Activated CD4-positive, alpha-beta T cell treated with anti-CD3 and anti-CD28 coated beads, Interleukin-2, Interleukin-4, amounts not matched to agents 100 ng/mL and 50 ng/mL, durations not matched to agents 16 hours and 8 hours (primary cell): ENCODE measurements at places on chromosomes 13 and 19.

DNA sequence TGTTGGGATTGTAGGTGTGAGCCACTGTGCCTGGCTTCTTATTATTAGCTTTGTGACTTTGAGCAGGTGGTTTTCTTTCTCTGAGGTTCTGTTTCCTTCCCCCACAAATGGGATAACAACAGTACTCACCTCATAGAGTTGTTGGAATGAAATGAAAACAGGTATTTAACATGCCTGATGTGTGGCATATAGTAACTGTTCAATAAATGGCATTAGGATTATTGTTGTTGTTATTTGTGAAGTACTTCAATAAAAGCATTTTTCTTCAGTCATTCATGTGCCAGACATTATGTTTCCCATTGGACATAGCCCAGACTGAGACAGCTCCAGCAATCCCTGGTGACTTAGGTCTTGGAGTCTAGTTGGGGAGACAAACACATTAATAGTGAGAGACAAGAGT is 1.5 kb downstream of the MEGF8 start:
- no peak for DNase-seq

- DNase-seq: no peak
These were observed 6.0 kb upstream of the KXD1 start for GRCh38 chr19:18551631-18552030.

GRCh38 chr19:44718441-44719261 is 19.7 kb downstream of the CEACAM16 start:
- no peak for DNase-seq

GRCh38 chr13:37490176-37490779 is 108.3 kb downstream of the POSTN start:
- DNase-seq: no peak

- no peak for DNase-seq
These were observed 2.6 kb downstream of the GRIK5 start for GRCh38 chr19:42067315-42067888.

- DNase-seq: no peak
These were observed 193.7 kb downstream of the ZNF737 start for GRCh38 chr19:20371911-20372310.

GRCh38 chr19:16795731-16796130 is 33.5 kb upstream of the SIN3B start:
- DNase-seq: no peak

DNA sequence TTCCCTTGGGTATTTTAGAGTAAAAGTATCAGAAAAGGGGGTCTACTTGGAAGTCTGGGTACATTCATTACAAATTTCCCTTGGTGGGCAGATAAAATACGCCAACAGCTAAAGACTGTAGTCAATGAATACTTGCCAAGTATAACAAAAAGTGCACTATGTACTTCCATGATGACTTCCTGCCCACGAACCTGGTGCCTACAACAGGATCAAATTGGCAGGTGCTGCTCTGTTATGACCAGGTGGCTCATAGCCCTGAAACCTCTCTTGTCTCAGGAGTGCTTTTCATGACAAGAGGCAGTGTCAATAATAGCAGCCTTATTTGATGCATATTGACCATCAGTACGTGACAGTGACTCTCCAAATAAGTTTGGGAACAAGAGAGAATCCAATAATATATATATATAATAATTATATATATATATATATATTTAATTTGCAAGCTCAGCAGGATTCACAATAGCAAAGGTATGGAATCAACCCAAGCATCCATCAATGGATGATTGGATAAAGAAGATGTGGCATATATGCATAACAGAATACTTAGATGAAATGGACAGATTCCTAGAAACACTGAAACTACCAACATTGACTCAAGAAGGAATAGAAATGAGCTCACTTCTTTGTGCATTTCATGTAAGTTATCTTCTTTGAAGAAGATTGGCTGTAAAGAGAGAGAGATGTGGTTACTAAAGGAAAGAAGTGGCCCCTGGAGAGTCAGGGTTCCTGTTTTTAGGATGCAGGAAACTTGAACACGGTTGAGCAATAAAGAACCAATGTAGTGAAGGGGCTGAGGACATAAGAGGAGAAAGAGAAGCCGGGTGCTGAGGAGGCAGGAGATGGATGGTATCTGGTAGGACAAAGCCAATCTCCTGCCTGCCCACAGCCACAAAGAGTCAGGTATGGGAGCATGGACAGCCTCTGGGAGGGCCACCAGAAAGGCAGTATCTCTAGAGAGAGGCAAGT is 52.0 kb upstream of the GTF2F2 start:
- no peak for DNase-seq

GRCh38 chr19:7505682-7506384 is 10.1 kb upstream of the ZNF358 start:
- peak; percentile 21 for DNase-seq

DNA sequence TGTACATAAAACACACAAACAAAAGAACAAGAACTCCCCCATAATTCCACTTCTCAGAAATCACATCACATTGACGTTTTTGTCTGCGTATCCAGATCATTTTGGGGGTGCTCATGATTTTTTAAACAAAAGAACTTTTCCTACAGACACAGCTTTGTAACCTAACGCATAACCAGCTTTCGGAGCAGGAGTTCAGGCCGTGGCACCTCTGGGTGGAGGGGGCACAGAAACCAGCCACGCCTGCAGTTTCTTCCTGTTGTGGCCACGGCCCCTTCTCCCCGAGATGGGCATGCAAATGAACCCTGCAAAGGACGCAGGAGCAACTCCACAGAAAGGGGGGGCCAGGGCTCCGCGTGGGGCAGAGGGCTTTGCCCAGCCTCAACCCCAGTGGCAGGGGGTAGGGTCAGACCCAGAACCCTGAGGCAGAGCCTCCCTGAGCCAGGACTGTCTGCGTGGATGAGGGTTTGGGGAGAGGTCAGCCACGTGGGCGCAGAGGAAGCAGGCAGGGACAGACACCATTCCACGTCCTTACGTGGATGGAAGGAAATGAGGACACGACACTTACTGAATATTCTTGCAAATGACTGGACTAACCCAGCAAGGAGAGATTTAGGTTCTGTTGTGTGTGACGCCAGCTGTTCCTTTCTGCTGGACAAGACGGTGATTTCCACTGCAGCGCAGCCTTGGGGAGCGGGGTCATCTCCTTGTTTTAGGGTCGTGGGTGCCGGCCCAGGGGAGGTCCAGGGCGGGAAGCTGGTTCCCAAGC is 64.4 kb downstream of the RASA3 start:
- DNase-seq: no peak

- no peak for DNase-seq
These were observed 28.8 kb downstream of the CELF5 start for GRCh38 chr19:3253270-3253669.
